HT-29 (cell line): ENCODE measurements at places on chromosomes 7 and 10. TPM values are rescaled to one million over a fixed set of nuclear protein-coding genes. Genes with fewer than 3 reads are reported as not detected.

DNA sequence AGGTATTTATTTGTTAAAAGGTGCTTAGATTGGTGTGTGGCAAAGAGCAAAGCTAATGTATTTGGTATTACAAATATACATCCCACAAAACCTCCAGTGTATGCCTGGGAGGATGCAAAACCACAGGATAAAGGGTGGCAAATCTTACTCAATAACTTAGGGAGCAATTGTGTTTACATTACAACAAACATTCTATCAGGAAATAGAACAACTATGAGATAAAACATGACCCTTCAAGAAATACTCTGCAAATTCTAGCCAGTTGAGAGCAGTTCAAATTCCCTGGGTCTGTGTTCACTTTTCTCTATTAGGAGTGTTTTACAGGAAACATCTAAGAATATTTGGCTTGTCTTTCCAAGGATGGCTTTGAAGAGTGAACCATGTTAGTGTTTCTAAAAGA, 64.9 kb downstream of the CUL1 start:
- DNase-seq: no peak

GRCh38 chr7:101161692-101162471, 3.5 kb downstream of the VGF start:
- DNase-seq: no peak

Gene UNCX
- not detected in 2 replicates for total RNA-seq

Gene TMEM225B
- total RNA-seq: 0.05 TPM in 1 of 2 replicates, not detected in the other

GRCh38 chr10:91137822-91138221, 82.6 kb upstream of the PCGF5 start:
- no peak for DNase-seq

DNA sequence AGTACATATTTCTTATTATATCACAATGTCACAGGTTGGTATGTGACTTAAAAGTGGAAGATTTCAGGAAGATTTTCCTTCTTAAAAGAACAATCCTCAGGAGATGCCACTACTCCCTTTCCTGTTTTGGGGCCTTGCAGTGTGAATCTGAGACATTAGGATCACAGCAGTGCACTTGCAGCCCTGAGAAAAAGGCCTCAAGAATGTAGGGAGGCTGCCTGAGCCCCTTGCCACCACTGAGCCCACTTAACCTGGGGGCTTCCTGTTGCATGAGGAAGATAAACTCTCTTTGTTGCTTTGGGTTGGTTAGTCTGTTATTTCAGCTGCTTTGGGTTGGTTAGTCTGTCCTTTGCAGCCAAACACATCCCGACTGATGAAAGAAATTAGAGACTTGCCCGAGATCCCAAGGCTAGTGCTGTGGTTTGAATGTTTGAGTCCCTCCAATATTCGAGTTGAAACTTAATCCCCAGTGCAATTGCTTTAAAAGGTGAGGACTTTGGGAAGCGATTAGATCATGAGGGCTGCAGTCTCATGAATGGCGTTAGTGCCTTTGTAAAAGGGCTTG, 151.3 kb upstream of the SP4 start:
- no peak for DNase-seq

Gene ASAH2
- 0.41 and 4.6 TPM in 2 replicates for total RNA-seq

Gene HTR5A
- total RNA-seq: not detected in 2 replicates

Gene R3HCC1L
- 3.9 and 5.7 TPM in 2 replicates for total RNA-seq

DNA sequence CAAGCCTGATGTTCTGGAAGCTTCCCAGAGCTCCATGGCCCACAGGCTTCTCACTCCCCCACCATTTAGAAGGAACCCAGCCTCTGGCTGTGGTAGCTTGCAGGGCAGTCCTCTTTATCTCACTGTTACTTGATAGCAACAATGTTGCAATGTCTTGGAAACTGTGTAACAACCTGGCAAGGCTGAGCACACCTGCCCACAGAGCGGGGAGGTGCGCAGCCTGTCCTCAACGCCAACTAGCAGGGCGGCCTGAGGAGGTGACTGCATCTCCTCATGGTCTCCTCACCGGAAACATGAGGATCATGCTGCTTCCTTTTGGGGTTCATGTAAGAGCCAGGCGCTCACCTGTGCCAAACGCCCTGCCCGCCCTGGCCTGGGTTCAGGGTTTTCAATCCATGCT, 43.7 kb upstream of the INSIG1 start:
- DNase-seq: no peak

DNA sequence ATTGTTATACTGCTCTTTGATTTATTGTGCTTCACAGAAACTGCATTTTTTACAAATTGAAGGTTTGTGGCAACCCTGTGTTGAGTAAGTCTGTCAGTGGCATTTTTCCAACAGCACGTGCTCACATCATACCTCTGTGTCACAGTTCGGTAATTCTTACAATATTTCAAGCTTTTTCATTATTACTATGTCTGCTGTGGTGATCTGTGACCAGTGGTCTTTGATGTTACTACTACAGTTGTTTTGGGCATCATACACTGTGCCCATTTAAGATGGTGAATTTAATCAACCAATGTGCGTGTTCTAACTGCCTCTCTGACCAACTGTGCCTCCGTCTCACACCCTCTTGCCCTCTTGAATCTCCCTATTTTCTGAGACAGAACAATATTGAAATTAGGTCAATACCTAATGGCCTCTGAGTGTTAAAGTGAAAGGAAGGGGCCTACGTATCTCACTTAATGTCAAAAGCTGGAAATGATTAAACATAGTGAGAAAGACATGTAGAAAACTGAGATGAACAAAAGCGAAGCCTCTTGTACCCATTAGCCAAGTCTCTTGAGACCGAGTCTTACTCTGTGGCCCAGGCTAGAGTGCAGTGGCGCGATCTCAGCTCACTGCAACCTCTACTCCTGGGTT, 20.2 kb upstream of the ASL start:
- DNase-seq: no peak

GRCh38 chr10:30818854-30819253, 189.3 kb upstream of the LYZL2 start:
- DNase-seq: no peak

DNA sequence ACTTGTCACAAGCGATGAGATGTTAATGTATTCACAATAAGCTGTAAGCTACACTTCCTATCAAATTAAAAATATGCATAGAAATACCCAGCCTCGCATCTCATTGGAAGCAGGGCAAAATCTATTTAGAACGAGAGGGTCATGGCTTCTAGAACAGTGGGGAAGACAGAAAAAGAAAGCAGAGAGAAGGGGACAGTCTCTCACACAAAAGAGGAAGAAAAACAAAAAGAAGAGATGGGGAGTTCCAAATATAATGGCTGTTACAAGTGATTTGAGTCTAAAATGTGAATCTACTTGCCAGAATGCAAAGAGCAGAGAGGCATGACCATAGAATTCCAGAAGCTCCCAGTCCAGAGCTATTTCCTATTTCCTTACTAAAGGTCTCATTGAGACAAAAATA, 13.8 kb downstream of the LRRN3 start:
- DNase-seq: no peak

- no peak for DNase-seq
Measured at GRCh38 chr10:47013507-47014154, 102.4 kb downstream of the PTPN20 start.

GRCh38 chr7:33677556-33677955, 227.8 kb upstream of the BMPER start:
- DNase-seq: no peak

DNA sequence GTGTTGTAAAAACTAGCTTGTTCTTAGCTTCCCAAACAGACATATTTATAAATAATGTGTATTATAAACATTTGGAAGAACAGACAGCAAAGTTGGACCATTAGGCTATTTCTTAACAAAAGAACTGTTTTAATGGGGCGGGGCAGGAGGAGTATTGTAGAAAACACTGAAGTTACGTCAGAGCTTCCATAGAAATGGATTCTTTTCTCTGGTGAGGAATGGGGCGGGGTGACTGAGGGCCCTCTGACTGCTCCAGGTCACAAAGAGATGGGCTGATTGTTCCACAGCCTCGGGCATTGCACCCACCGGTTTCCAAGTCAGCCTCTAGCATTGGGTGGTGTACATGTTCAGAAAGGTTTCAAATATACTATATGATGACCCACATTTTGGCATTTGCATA, 36.8 kb upstream of the ADAM12 start:
- no peak for DNase-seq

- DNase-seq: no peak
Measured at GRCh38 chr7:96838481-96838880, 128.8 kb upstream of the SEM1 start.

- no peak for DNase-seq
Measured at GRCh38 chr10:99993701-99994689, 15.8 kb downstream of the DNMBP start.

DNA sequence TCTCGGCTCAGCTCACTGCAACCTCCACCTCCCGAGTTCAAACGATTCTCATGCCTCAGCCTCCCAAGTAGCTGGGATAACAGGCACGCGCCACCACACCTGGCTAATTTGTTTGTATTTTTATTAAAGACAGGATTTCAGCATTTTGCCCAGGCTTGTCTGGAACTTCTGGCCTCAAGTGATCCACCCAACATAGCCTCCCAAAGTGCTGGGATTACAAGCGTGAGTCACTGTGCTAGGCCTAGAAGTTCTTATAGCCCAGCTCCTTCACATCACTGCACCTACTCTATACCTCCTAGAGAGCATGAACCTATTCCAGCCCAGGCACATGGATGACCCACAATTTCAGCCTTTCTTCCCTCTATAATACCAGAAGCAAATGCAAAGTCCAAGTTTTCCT, 1.3 kb upstream of the BLOC1S2 start:
- no peak for DNase-seq

DNA sequence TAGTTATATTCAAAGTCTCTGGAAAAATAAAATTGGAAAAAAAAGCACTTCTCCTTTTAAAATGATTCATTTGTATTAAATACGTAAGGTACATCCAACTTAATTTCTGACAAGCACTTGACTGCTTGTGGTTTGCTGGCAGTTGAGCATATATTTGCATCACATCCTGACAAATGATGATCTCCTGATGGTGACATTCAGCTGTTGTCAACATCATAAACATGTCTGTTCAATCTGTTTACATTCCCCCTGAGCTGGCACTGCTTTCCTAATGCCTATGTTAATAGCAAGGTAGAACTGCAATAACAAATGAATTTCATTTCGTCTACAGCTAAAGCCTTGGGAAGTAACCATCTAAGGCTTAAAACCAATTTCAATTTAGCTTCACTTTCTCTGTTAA, 24.4 kb downstream of the TSPAN12 start:
- DNase-seq: no peak

DNA sequence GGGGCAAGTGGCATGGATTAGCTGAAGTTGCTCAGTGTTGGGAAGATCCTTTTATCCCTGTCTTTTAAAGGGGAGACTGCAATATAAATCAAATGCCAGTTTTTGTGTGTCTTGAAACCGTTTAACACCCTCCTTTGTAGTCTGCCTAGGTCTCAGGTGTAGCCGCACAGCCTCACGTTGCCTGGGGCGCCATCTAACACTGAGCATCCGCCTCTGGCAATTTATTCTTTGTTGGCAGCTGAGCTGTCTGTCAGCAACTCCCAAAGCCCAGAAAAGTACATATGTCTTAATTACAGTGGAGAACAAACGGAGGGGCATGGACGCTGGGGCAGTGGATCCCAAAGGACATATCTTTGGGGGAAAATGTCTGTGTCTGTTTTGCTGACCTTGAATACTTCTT, 254.7 kb downstream of the STK31 start:
- no peak for DNase-seq

DNA sequence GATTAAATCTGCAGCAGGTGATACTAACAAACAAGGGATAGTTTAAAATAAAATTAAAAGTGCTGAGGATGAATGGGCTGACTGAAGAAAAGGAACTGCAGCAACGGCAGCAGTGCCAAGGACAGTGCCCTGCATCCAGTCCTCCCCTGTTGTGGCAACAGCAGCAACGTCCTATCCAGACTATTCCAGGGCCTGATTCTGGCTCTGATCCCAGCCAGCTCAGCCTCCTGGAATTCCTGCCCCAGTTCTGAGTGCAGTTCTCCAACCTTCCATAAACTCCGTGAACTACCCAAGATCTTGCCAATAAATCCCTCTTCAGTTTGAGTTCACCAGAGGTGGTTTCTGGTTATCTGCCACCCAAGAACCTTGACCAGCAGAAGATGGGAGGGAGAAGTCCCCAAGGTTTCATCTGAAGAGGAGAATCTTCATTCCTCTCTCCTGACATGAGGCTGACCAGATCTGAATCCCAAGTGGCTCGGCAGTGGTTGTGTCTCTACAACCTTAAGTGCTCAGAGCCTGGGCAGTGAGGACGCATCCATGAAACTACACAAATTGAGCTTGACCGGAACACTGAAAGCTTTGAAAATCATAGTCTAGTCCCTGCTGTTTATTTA, 115.8 kb downstream of the SORBS1 start:
- peak; percentile 12 for DNase-seq

- no peak for DNase-seq
Measured at GRCh38 chr10:69130251-69130650, 6.3 kb downstream of the VPS26A start.

DNA sequence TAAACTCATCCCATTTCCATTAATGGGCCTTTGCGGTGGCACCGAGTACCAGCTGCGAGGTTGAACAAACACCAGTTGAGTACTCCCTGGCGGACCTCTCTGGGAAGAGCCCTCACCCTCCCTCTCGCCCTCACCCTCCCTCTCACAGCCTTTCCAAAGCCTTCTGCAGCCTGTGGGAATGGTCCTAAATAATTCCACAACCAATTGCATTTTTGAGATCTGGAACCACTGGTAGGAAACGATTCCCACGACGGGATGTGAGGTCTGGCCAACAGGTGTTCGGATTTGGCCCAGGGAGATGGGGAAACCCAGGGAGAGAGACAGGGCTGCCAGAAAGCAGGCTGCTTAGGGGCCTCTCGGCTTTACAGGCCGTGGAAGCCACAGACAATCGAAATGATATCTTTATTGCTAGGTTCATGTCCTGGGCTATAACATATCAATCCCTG, 5.3 kb downstream of the PTF1A start:
- no peak for DNase-seq

GRCh38 chr10:21600804-21601433, 66.9 kb downstream of the MLLT10 start:
- no peak for DNase-seq

Gene MRPS24
- total RNA-seq: 203 and 235 TPM in 2 replicates

DNA sequence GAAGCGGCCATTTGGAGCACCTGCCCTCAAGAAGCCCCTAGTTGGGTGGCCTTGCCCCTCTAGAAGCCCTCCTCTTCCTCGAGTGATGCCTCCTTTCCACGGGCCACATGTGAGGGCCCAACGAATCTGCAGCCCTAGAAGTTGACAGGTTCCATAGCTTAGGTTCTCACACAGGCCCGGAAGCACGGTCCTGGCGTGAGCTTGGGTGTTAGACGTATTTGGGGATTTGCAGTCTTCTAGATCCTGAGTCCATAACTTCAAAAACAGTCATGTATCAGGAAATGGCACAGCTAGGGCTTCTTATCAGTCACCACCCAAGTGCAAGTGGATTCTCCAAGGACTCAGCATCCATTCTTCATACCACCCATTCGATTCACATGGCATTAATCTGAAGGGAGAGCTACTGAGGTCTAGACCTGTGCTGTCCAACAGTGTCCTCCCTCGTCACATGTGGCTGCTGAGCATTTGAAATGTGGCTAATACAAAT, 477 bp upstream of the FBXW4 start:
- peak; percentile 16 for DNase-seq
